Hepatocyte (in vitro differentiated cells): ENCODE measurements at places on chromosomes 6 and 20.
A peak's percentile ranks its signal among the peaks of the same experiment; 100 is the strongest.

GRCh38 chr6:114718186-114718585 is 375.4 kb upstream of the HS3ST5 start:
- no peak for DNase-seq

DNA sequence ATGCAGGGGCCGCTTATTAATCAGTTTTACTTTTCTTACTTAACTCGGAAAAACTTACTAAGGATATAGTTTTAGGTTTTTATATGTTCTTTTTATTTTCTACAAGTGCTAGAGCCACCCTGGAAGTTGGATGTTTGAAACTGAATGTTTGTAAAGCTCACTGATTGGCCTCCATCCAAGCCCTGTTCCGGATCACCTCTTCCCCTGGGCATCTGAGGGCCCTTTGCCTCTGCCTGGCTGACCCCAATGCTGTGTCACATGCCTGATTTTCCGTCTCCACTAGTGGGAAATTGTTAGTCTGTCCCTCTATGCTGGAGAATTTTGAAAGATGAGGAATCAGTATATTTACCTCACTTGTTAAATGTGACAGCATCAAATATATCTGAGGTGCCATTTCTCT is 79.3 kb downstream of the SLC35F1 start:
- DNase-seq = no peak

- DNase-seq = no peak
These were observed 707.0 kb downstream of the QKI start for GRCh38 chr6:164121527-164121926.

DNA sequence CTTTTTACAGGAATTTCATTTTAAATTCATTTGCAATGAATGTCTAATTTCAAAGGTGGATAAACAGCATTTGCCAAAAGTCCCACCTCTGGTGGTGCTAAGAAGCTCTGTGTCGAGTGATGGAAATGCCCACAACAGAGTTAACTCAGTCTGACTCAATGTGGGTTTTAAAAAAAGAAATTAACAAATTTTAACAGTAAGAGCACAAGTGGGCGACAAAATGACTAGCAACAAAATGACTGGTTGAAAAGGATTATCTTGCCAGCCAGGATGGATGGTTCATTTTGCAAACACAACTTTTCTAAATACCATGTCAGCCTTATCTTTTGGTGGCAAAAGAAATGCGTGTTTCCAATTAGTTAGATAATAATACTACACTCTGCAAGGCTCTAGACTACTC is 14.3 kb upstream of the TAGAP start:
- no peak for DNase-seq

GRCh38 chr6:16883414-16883813 is 122.2 kb upstream of the ATXN1 start:
- no peak for DNase-seq

DNA sequence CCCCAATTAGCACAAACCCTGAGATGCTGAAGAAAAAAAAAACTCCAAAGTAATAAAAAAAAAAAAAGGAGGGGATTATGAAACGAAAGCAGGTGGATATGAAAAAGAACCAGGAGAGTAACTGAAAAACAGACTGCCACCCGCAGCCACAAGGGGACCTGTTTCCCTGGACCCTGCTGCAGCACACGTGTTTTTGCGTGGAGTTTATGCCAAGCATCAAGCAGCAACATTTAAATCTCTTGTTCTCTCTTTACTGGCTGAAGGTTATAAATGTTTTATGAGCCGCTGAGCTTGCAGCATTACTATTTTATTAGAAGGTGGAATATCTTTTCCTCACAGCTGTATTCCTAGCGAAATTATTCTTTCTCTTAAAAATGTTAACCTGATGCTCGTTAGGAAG is 131.6 kb upstream of the OLIG3 start:
- no peak for DNase-seq

GRCh38 chr20:4261333-4262284 is 246.3 kb upstream of the RNF24 start:
- no peak for DNase-seq

GRCh38 chr6:137601471-137601870 is 107.3 kb upstream of the OLIG3 start:
- DNase-seq = no peak

DNA sequence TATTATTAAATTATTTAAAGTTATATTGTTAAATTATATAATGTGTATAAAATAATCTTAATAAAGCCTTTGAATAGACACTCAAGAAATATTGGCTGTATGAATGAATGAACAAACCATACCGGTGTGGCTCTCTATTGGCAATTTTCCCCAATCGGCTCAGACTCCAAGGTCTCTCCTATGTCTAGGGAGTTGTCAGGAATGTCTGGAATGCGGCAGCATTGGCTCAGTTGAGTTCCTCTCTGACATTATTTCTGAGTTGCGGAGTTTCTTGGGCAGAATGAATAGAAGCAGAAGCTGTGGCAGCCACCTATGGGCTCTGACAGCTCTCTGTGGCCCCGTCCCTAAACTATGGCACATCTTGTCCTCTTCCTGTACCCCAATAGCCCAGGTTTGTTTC is 111.0 kb downstream of the SOBP start:
- DNase-seq = peak; percentile 57
